Substantia nigra (tissue), 51 donors: ENCODE measurements at places on chromosomes 7 and 10.

GRCh38 chr10:51907361-51907760 lies 208.0 kb upstream of the CSTF2T start:
- DNase-seq, result no peak

DNA sequence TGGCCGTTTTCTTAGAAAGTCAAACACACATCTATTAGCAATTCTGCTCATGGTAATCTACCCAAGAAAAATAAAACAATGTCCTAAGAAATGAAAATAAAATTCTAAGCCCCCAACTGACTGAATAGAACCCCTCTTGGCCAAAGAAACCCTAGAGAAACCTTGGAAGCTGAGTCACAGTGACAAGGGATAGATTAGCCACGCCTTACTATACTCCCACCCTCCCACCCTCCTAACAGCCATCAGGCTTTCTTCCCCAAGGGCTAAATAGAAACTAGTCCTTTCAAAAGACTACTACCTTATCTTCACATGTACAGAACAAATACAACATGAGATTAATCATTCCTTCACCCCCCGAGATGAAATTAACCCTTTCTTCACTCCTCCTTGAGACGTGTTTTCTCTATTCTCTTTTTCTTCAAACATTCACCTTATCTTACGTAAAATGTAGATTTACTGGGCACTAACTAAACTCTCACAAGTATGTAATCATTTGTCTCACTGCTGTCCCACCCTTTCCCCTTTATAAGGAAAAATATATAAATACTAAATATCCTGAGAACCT lies 57.5 kb downstream of the HTR7 start:
- no peak for DNase-seq

GRCh38 chr10:62092301-62093030 lies 176.2 kb downstream of the RTKN2 start:
- no peak for DNase-seq

DNA sequence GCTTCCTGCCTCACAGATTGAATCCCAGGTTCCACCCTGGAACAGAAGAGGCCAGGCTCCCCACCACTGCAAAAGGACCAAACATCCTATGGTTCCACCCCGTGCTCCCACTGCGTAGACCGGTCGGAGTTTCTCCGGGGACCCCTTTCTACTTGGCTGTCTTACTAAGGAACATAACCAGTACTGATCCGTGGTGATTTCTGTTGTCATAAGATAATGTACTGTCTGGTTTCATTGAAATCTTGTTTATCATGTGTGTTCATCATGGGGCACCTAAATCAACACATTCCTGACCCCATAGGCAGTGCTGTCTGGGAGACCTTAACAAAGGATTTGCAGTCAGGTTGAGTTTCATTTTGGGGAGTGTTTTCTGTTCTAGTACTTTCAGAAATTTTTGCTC lies 104.5 kb downstream of the CHN2 start:
- no peak for DNase-seq

- no peak for DNase-seq
Observed at GRCh38 chr10:44463511-44464121, 78.7 kb upstream of the CXCL12 start.

DNA sequence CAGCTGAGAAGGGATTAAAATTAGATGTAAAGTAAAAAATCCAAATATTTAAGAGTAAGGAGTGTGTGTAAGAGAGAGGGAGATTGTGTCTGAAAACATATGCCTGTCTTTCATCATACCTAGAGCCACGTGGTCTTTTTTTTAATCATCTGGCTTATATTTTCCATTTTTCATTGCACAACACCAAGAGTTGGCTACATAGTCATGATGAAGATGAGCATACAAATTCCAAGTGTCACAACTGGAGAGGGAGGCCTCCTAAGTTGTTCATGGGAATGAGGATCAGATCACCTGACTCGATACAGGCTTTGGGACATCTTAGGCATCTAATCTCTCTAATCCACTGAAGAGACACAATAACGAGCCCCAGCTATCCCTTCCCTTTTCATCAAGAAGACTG lies 47.2 kb upstream of the CCDC3 start:
- no peak for DNase-seq

- DNase-seq, result no peak
Observed at GRCh38 chr10:117007080-117007479, 2.1 kb upstream of the SHTN1 start.

DNA sequence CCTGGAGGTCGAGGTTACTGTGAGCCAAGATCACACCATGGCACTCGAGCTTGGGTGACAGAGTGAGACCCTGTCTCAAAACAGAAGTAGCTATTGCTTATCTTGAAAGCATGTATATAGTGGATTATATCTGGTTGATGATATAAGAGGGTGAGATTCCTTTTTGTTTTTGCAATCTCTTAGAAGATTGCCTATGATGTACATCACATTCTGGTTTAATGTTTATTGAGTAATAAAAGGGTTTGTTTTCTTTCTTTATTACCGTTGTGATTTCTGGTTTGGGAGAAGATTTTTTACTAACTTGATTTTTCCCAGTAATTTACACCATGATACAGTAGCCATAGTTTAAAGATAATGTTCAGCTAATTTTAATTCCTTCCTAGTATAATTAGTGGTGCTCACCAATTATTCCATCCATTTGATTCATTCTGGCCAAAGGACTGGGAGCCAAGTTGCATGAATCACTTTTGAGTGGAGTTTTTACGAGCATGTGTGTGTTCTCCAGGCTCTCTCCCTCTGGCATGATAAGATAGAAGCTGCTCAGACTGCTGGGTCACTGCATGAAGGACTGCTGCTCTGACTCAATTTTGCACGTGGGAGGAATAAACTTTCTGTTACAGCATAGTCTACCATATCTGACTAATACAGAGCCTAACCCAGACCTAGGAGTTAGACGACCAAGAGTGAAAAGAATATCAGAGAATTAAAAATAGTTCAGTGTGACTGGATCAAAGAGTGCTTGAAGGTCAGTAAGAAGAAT lies 13.5 kb upstream of the TSPAN13 start:
- no peak for DNase-seq

GRCh38 chr10:121942749-121943416 lies 15.1 kb upstream of the ATE1 start:
- DNase-seq, result no peak
